Amygdala (tissue), 56 donors: ENCODE measurements at places on chromosomes 13 and 19.

DNA sequence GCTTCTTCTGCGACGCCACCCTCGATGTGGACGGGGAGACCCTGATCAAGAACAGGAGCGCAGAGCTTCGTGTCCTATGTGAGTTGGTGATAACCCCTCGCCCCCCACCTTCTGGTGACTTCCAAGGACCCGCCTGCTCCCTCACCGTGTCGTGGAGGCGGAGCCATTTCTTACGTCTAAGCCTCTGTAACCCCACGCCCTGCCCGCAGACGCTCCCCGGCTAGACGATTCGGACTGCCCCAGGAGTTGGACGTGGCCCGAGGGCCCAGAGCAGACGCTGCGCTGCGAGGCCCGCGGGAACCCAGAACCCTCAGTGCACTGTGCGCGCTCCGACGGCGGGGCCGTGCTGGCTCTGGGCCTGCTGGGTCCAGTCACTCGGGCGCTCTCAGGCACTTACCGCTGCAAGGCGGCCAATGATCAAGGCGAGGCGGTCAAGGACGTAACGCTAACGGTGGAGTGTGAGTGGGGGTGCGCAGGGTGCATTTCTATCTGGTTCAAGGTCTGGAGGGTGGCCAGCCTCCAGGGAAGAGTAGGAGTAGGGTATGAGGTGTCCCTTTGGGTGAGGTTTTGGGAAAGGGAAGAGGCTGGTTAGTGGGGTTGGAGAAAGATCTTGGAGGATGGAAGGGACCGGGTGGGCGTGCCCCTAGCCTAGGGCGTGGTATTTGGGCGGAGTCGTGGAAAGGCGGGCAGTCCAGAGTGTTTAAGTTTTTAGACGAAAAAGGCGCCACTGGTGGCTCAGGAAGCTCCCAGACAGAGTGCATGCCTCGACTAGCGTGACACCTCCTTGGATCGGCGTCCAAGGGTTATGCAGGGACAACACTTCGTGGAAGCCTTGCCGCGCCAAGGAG is 3.3 kb downstream of the ICAM5 start:
- no peak for DNase-seq

DNA sequence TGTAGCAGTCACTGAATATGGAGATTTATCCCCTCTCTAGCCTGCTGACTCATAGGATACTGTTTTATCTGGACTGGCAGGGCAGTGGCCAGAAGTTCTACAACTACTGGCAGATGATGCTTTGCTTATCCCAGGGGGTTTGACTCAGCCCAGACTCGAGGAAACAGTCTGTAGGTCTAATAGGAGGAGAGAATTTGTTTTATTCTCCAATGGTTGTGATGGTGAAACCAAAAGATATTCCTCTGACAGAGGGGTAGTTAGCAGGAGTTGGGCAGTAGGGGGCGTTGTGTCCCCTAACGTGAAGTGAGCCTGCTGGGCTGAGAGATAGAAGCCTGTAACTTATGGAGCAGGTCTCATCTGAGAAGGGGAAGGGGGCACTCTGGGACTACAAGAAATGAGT is 74.9 kb downstream of the WTIP start:
- DNase-seq, result peak; percentile 3

DNA sequence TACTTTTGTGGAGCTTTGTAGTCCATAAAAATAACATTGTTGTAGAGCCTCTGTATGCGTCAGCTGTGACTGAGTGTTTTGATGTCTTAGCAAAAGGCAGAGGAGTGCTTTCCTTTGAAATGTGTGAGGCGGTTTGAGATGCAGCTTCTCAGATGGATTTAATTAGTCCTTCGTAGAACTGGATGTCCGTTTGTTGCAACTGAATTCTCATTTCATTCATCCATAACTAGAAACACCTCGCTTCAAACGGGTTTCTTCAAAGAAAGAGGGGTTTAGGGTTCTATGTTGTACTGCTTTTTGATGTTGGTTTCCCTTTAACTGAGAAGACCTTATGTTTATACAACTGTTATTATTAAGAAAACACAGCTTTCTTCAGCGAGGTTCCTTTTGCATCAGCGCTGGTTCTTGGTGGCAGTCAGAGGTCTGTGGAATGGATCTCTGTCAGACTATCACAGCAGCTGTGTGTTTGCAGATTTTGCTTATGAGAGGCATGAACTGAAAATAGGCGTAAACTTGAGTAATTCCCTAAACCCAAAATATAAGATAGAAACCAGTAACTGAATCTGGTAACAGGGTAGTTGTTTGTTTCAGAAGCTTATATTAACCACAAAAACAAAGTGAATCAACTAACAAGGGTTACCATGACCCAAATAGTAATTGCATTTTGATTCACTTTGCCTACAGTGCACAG is 194.4 kb downstream of the GGACT start:
- no peak for DNase-seq

GRCh38 chr19:3504735-3505134 is 1.4 kb upstream of the FZR1 start:
- no peak for DNase-seq

GRCh38 chr19:10193790-10194499 is 808 bp downstream of the DNMT1 start:
- DNase-seq, result peak; percentile 27

DNA sequence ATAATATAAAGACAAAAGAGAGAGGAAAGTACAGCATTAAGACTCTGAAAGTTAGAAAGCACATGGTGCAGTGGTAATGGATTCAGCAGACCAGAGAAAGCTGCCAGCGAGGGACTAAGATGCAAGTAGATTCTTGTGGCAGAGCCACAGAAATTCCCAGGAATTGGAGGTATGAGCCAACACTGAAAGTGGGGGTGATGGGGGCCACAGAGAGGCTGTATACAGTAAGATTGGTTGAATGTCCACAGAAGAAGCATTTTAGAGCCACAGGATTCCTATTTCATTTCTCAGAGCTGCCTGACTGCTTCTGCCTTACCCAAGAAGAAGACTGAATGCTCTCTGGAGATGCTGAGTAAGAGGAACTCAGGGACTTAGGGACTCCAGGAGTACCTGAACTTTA is 295.0 kb downstream of the LMO7 start:
- DNase-seq, result no peak

DNA sequence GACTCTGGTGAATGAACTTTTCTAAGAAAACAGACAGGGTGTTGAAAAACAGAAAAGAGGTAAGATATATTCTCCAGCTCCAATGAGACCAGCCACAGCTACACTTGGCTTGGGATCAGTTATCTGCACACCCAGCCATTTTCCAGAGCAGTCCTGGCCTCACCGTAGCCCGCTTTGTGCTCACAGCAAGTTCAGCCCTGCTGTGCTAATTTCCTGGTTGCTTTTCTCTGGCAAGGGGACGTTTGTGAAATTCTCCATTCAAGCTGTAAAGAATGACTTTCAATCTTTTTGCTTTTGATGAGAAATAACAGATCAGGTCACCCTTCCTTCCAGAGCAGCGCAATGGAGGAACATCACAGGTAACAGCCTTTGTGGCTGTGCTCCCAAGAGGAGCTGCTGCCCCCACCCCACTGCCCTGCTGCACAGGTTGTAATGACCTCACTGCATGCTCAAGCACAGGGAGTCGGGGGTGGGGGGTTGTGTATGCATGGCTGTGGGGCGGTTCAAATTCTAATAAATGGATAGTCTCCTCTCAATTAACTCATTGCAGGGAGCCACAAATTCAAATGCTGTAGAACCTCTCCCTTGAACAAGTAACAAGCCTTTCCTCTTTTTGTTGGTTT is 516.6 kb upstream of the NBEA start:
- no peak for DNase-seq

DNA sequence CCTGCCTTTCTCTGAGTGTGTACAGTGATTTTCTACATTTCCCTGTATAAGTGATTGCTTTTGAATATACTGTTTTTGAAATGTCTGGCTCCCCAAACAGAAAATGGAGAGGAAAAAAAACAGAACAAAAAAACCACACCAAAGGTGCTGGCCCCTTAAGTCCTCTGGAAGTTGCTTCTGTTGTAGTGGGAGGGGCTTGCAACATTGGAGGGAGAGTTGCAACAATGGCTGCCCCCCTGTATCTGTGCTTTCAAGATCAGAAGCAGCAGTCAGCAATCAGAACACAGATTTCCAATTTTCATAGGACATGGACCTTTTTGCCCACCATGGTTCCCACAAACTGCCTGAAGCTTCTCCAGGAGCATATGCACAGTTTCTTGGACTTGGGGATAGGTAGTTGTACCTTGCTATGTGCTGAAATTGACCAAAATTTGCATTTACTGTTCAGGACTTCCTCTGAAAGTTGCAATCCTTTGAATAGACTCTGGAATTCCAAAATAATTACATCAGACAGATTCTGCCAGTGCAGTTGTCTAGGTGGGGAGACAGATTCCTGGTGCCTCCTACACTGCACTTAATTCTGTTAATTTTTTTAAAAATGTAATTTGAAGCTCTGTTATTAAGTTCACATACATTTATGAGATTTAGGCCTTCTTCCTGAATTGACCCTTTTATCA is 13.8 kb downstream of the BIVM start:
- no peak for DNase-seq

DNA sequence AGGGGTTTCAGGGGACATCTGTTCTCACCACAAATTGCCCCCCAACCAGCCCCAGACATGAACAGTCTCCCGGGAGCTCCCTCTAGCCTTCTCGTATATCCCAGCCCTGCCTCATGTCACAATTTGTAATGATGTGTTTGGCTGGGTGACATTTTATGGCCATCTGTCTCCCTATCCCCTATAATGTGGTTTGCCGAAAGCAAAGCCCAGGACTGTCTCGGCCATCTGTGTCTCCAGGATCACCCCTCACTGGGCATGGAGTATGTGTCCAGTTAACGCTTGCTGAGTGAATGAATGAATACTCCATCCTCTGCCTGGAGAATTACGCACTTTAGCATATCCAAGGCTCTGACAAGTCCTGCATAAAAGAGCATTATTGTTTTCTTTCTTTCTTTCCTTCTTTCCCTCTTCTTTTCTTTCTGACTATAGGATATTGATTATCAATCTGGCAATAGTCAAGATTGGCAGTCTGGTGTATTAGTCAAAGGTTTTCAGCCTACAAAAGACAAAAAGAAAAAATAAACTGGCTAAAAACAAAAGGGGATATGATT is 15.1 kb downstream of the HPN start:
- DNase-seq, result no peak

DNA sequence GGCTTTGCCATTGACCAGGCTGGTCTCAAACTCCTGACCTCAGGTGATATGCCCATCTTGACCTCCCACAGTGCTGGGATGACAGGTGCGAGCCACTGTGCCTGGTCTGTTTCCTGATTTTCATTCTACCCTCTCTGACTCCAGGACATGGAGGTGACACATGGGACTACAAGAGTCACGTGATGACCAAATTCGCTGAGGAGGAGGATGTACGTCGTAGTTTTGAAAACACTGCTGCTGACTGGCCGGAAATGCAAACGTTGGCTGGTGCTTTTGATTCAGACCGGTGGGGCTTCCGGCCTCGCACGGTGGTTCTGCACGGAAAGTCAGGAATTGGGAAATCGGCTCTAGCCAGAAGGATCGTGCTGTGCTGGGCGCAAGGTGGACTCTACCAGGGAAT is 40.2 kb downstream of the NLRP5 start:
- DNase-seq, result no peak

GRCh38 chr19:3880471-3881271 is at the start of gene ATCAY:
Gene ATCAY, plus strand, starts transcription at chr19:3880685. Its CDS starts 5,083 bp downstream, at chr19:3885768.
- DNase-seq, result peak; percentile 52

DNA sequence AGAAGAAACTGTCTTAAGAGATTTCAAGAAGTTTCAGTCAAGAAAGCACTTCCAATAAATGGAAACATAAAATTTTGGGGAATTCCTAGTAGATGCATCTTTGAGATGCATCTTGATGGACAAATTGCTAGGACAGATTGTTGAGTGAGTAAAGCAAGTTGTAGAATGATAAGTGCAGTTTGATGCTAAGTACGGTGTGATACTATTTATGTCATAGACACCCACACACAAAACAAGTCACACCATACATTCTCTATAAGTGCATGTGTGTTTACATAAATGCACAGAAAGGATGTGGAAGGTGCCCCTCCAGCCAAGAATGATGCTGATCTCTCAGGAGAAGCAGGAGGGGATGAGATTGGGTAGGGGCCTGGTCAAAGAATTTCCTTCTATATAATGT is 375.7 kb downstream of the FOXO1 start:
- no peak for DNase-seq

DNA sequence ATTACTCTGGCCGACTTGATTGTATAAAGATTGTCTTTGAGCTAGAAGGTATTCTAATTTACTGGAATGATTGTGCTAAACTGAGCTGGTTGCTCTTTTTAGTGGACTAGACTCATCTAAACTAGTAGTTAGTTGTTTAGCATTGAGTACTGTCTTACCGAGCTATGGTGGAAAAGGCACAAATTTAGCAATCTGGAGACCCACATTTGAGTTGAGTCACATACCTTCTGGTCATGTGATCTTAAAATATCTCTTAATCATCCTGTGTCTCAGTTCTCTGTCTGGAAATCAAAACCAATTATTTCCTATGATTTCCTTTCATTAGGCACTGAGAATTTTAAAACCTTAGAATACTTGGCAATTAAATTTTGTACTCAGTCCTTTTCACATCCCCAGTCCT is 349.5 kb downstream of the IRS2 start:
- DNase-seq, result no peak

DNA sequence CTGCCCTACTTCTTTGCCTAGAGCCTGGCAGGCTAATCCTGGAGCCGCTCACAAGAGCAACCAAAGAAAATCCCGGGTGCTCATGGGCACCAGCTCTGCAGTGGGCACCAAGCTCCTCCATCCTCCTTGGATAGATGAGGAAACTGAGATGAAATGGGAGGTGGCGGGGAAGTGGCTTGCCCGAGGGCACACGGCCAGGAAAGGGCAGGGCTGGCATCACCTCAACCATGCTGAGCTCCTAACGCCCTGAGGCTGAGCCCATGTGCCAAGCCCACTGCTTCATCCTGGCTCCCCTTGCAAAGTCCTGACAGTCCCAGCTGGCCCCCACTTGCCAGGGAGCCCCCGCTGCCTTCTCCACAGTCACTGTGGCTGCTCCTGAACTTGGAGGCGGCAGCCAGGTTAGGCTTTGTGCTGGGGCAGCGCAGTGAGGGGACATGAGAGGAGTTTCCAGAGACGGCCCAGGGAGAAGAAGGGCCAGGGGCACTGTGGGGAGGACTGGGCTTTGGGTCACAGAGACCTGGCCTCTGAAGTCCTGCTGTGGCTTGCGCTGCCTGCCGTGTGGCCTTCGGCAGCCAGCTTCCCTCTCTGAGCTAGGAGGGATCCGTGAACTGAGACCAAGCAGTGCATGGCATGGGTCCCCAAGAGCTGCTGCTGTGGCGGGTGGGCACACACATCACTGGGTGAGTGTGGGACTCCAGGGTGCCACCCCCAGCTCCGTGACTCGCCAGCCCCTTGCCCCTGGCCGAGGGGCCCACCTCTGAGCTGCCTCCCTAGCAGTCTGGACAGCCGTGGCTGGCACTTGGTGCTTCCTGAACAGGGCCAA is 17.5 kb downstream of the TMED1 start:
- no peak for DNase-seq
